Posterior vena cava (tissue), 2 donors: ENCODE measurements at places on chromosomes 7 and 10. TPM values are rescaled to one million over a fixed set of nuclear protein-coding genes. Genes with fewer than 3 reads are reported as not detected.

DNA sequence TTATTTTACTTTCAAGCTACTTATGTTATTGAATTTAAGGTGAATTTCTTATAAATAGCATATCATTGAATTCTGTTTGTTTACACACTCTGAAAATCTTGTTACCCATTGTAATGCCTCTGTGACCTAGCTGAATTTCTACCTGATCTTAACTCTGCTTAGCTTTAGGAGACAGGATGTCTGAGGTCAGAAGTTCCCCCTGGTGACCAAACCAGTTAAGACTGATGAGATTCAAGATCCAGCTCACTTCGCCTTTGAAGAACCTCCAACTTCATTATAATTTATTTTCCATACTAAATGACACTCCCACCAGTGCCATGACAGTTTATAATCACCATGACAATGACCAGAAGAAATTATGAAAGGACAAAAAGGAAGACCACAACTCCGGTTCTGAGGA is 213.4 kb upstream of the CDC14C start:
- DNase-seq: no peak

- peak; percentile 88 for DNase-seq
Measured at GRCh38 chr7:101058355-101058754, 26.9 kb upstream of the TRIM56 start.

DNA sequence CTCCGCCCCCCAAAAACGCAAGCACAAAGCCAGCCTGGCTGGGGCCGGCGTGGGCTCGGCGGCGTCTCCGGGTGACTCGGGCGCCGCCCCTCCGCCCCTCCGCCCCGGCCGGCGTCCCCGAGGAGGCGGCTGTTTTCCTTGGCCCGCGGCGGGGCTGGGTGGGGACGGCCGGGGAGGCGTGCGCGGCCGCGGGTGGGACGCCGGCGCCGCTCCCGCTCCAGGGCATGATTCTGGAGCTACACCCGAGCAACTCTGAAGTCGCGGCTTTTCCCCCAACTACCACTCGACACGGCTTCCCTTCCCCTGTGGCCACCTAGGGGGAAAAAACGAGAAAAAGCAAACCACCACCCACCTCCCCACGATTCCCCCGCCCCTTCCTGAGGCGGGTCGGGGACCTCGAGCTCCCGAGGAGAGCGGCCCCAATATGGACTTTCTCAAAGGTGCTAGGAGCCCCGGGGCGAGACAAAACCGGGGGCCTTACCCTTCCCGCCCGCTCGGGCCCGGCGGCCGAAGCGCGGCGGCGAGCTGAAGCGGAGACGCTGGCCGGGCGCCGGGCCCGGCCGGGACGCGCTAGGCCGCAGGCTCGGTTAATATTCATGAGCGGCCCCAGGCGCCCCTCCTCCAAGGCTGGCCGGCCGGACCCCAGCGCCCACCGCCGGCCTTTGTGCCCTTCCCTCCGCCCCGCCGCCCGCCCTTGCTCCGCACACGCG is 856 bp downstream of the ARHGAP21 start:
- DNase-seq: peak; percentile 90

FAM20C gene
- 74.3 TPM for total RNA-seq

HELLS gene
- 3.6 TPM for total RNA-seq

DNA sequence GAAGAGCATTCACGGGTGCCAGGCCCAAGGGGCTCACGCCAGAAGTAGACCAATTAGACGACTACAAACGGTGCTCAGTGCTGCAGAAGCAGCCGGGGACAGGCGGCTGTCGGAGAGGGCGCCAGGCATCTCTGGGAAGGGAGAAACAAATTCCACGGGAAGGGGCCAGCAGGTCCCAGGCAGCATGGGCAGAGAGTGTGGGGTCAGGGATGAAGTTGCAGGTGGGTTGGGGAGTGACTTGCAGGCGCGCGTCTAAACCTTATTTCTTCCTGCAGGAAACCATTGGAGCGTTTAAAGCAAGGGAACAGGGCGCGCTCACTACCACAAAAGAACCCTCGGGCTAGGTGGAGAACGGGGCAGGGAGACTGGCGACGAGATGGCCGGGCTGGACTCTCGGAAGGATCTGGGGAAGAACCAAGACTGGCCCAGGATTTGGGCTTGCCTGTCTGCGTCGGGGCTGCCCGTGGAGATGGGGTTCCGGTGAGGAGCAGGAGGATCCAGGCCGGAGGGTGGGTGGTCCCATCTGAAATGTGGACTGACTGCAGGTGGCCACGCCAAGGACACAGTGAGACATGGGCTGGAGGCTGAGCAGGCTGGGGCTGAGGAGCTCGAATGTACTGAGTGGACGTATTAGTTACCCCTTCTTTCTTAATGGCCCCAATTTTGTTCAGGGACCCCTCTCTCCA is 116.3 kb upstream of the DIP2C start:
- DNase-seq: no peak

TAS2R4 gene
- total RNA-seq: 1.3 TPM

DNA sequence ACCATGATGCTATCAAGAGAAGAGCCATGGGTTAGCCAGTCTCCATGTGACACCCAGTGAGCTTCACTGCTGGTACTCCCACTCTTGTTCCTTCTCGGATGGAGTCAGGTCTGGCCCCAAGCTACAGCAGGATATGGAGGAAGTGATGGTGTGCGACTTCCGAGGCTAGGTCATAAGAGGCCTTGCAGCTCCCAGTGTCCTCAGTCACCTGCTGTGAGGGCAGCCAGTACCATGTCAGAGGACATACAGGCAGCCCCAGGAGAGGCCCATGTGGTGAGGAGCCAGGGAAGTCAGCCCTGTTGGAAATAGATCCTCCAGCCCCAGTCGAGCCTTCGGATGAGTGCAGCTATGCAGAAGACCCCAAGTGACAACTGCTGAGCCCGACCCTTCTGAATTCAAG is 237.0 kb downstream of the EBF3 start:
- peak; percentile 16 for DNase-seq

CYP3A4 gene
- not detected for total RNA-seq

OR2A1 gene
- total RNA-seq: not detected

SYT15B gene
- 2.6 TPM for total RNA-seq

PNLIPRP3 gene
- total RNA-seq: not detected

DNA sequence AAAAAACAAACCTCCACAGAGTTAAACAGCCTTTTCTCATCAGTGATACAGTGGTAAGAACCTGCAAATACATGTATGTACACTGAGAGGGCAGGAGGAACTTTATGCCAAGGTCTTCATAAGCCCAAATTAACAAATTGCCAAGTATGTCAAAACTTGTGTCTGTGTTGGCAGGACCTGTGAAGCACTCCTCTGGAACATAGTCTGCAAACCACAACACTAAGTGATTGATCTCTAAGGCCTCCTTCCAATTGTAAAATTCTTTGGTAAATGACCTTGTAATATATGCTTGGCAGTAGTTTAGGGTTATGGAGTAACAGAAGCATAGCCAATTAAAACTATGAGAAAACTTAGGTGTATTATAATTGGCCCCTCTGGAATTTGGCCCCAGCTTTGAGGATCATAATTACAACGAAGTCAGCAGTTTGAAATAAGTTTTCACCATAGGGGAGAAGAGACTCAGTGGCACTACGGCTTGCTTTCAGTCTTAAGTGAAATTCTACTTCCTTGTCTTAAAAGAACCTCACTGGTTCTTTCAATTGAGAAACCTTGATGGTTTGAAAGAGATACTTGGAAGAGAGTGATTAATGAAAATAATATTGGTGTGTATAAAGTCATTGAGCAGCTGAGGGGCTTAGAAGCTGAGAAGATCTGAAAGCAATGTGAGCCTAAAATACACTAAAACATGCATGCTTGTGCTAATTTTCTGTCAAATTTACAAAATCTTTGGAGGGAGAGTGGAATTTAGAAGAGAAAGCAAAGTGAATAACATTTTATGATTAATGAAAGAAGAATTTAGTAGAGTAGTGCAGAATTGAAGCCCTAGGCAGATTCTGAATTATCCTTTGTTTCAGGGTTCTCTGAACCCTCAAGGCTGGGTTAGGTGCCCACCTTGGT is 57.6 kb downstream of the CNNM2 start:
- DNase-seq: no peak

DNA sequence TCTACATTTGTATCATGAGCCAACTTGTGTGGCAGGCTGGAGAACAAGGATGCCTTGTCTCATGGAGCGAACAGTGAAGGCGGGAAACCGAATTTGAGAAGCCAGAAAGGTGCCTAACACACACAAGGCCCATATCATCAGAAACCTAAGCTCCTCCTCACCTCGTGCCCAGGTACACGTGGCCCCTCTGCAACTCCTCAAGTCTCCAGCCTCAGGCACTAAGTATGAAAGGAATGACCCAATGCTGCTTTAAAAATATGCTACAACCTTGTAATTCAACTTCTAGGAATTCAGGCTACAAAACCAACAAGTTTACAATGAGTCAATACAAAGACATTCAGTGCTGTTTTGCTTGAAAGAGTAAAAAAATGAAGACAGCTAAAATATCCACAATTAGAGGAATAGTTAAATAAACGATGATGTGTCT is 95.7 kb downstream of the CDK6 start:
- DNase-seq: no peak

GRCh38 chr7:88003581-88003980 is 69.5 kb downstream of the ADAM22 start:
- no peak for DNase-seq

- DNase-seq: peak; percentile 58
Measured at GRCh38 chr10:103504181-103504783, 10.8 kb downstream of the NEURL1 start.

DNA sequence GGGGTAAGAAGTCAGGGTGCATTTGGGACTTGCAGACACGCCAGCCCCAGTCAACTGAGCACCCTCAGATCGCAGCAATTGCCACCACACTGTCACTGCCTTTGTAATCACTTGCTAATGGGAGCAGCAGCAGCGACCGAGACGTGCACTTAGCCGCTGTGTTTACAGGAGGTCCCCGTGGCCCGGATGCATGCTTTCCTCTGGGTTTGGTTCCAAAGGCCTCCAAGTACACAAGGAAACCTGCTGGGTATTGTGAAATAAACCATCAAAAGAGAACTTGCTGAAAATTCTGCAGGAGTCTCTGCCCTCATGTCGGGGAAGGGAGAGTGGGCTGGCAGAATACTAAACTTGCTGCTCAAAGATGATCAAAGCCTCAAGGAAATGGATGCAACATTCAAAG is 341.7 kb downstream of the DNAJB6 start:
- peak; percentile 50 for DNase-seq

DNA sequence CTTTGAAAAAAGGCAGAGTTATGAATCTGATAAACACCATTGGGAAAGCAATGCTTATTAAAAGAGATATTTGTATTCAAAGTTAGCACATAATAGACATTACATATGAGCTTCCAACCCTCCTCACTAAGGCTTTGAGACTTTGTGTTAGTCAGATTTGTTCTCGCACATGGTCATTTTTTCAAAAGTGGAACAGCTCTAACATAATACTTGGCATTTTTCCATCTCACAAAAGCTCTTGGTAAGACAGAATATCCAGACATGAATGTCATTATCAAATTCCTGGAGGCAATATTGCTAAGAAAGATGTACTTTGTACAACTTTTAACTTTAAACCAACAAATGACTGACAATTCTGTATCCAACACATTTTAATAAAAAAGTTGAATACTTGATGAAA is 292.4 kb upstream of the SMIM30 start:
- DNase-seq: no peak

DNA sequence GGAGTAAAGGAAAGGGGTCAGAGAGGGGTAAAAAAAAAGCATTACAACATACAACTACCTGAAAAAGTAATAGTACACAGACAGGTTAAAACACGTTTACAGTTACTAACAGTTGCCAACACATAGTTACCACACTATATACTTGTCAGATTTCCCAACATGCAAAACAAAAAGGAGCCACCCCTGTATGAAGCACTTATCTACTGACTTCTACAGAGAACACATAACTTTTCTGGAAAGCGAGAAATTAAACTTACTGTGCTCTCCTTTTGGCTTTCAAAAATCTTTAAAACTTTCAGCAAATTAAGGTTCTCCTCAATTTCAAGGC is 2.1 kb downstream of the ABI1 start:
- no peak for DNase-seq

DNA sequence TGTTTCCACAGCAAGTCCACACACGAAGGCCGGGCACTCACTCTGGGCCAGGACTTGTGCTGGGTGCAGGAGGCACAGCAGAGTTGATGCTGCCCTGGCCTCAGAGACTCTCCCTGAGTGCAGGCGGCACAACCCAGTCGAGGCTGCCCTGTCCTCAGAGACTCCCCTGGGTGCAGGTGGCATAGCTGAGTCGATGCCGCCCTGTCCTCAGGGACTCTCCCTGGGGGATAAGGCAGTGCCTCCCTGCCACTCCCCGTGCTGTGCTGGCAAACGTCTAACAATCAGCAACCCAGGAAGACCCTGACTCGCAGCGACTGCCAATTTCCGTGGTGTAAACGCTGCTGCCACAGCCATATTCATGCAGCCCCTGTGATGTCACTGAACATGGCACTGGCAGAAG is 93.1 kb downstream of the PDGFA start:
- no peak for DNase-seq

- DNase-seq: peak; percentile 80
Measured at GRCh38 chr7:43905956-43906330, 453 bp downstream of the URGCP start.

PALD1 gene
- total RNA-seq: 7.4 TPM

GRCh38 chr10:5805260-5805659 is 8.0 kb downstream of the GDI2 start:
- DNase-seq: no peak

DNA sequence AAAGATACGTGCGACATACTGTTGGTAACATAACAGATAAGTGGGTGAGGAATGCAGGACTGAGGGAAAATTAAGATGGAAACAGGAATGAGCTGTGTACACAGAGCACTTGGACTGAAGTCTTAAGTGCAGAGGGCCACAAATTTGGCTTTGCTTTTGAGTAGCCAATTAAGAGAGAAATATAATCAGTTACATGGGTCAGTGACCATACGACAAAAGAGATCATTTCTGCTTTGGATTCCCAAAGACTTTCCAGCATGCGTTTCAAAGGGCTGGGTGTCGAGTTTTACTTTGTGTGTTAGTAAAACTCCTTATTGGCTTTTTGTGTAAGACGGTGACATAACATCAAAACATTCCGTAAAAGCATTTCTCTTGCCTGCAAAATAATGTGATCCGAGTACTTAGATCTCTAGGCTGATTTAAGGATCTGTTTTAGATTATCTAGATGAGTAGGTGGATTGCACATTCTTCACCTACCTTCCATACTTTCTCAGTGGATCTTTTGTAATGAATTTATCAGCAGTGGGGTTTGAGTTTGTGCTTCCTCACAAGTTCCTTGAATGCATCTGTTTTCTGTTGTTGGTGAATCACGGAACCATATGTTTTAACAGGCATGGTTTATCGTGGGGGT is 7.5 kb downstream of the RABGEF1 start:
- DNase-seq: no peak

DNA sequence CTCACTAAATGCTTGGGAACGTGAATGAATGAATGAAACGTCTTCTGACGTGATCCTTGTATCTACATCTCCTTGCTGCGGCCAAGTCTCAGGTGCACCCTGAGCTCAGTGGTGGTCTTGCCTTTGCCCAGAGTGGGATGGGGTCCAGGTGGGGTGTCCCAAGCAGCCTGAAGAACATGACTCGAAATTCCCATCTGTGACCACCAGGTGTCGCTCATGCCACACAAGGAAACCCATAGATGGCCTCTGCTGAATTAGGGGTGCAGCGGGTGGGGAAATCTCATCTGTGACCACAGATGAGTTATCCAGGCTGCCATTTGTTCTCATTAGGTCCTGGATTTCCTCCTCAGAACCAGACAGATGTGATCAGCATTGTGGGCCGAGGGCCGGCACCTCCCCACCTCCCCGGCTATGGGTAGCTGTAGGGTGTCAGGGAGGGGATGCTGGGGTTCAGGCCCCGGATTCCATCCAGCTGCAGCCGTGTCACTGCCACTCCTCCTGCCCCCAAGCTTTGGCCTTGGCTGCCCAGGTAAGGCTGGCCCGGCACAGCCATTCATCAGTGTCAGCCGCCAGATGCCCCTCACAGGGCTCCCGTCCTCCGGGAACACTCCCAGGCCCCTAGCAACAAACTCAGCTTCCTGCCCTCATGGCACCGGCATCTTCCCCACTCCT is 21.0 kb upstream of the GNA12 start:
- no peak for DNase-seq
